CD4-positive, alpha-beta T cell (primary cell): ENCODE measurements at places on chromosomes 5 and 9. TPM values are rescaled to one million over a fixed set of nuclear protein-coding genes. Genes with fewer than 3 reads are reported as not detected.

DNA sequence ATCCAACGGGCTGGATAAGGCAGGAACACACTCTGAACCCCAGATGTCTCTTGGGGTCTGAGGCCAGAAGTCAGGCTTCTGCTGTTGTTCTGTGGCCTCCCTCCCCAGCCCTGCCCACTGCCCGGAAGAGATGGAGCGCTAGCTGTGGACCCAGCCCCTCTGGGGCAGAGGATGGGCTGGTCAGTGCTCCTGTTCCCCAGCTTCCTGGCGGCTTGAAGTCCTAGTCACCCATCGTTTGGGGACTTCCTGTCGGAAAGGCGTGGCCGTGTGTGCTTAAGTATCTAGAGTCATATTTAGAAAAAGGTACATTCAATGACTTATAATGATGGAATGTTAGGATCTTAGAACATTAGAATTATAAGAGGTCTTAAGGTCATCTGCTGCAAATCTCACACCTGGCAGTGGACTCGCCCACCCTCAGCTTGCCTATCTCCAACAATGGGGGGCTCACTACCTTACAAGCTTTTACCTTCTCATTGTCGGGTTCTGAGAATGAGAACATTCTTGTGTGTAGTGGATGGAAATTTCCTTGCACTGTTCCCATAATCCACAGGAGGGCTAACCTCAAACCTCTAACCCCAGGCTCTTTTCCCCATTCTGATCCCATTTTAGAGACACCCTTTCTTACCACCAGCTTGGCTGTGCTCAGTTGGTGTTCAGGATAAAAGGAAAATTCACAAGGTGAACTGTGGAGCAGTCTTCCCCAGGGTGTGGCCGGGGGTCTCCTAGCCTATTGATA is 13.4 kb upstream of the AIF1L start:
- H3K27me3 ChIP-seq, result no peaks in the 10 kb centered on the region
- H3K36me3 ChIP-seq, result no peaks in the 10 kb centered on the region
- no peak for DNase-seq
- no peak overlapping the region for H3K27ac ChIP-seq

DNA sequence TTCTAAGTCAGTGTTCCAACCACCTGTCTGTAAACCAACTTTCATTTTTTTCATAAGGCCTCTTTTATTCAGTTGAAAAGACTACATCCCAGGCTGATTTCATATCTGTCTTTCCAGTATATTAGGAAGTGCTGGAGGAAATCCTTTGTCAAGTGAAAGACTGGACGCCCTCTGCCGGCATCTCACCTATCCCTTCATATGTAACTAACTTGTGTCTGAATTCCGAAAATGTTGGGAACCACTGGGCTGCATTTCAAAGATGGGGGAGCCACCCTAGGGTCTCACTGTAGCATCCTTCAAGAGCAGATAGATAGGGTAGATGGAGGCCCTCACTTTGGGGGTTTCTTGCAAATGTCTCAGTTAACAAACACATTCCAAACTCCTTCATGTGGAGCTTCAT is 569.8 kb downstream of the CTNND2 start:
- H3K27me3 ChIP-seq, result no peaks in the 10 kb centered on the region
- no peak for DNase-seq
- H3K4me1 ChIP-seq, result no peaks in the 10 kb centered on the region
- no peak overlapping the region for H3K27ac ChIP-seq

GRCh38 chr9:102669220-102669619 is 325.9 kb upstream of the CYLC2 start:
- no peak overlapping the region for H3K4me3 ChIP-seq
- no peak for DNase-seq
- no peaks in the 10 kb centered on the region for H3K4me1 ChIP-seq
- no peak overlapping the region for H3K27ac ChIP-seq

DNA sequence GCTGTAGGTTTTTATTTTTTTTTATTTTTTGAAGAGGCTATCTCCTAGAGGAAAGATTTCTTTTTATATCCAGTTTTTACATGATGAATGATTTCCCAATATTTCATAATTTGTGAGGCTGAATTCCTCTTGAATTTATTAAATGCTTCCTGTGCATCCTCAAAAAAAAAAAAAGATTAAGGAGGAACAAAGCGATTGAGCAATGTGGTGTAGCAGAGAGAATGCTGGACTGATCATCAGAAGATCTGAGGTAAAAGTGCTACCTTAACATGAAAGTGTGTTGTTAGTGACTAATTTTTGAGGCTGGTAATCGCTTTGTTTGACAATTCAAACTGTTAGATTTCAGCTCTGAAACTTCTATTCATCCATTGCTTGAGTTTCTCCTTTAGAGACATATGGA is 125.1 kb downstream of the ESM1 start:
- no peaks in the 10 kb centered on the region for H3K36me3 ChIP-seq
- H3K4me3 ChIP-seq, result no peak overlapping the region
- no peak for DNase-seq
- H3K27me3 ChIP-seq, result no peaks in the 10 kb centered on the region
- no peak overlapping the region for H3K27ac ChIP-seq
- H3K4me1 ChIP-seq, result no peaks in the 10 kb centered on the region

- H3K27ac ChIP-seq, result no peak within 1 kb of the TSS
- peaks cover 11% of the 10 kb centered on the region for H3K27me3 ChIP-seq
- H3K4me1 ChIP-seq, result no peaks in the 10 kb centered on the region
- no peaks in the 10 kb centered on the region for H3K36me3 ChIP-seq
- H3K4me3 ChIP-seq, result no peak within 1 kb of the TSS
- no peak for DNase-seq
Measured at GRCh38 chr9:25678147-25678666, at the start of gene TUSC1. TUSC1 (minus strand) TSS chr9:25678444; CDS start chr9:25678312, 132 bp downstream.

DNA sequence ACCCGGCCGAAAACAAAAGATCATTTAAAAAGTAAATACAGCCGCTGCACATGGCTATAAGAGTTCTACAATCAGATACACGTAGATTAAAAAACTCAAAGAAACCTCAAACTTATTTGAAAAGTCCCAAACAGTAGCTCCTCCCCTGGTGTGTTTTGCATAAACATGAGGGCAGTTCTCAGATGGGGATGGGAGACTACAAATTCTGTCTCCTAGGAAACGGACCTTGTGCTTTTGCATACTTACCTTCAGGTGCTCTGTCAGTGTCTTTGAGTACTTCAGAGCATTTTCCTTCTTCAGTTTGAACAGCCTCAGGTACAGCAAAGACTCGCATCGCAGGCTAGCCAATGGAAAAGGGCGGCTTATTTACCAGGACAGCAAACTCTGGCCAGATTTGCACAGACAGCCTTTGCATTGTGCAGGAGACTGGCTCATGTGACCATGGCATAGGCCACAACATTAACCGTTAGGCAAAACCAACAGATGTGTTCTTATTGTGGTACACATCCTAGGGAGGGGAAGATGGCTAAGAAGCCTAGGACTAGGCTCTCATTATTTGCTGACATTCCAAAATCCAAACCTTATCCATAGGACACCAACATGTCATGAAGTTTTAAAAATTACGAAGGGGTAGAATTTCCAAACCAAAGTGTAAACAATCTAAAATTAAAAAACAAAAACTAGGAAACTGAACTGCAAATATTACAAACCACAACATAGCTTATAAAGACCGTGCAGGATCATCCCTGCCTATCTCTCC is 12.8 kb downstream of the LEAP2 start:
- no peak overlapping the region for H3K4me3 ChIP-seq
- no peaks in the 10 kb centered on the region for H3K27me3 ChIP-seq
- H3K36me3 ChIP-seq, result peaks cover 79% of the 10 kb centered on the region
- H3K27ac ChIP-seq, result no peak overlapping the region
- no peaks in the 10 kb centered on the region for H3K4me1 ChIP-seq

- H3K27ac ChIP-seq, result no peak overlapping the region
- no peaks in the 10 kb centered on the region for H3K4me1 ChIP-seq
- no peak overlapping the region for H3K4me3 ChIP-seq
- DNase-seq, result no peak
Measured at GRCh38 chr5:173383711-173384110, 55.5 kb upstream of the STC2 start.

DNA sequence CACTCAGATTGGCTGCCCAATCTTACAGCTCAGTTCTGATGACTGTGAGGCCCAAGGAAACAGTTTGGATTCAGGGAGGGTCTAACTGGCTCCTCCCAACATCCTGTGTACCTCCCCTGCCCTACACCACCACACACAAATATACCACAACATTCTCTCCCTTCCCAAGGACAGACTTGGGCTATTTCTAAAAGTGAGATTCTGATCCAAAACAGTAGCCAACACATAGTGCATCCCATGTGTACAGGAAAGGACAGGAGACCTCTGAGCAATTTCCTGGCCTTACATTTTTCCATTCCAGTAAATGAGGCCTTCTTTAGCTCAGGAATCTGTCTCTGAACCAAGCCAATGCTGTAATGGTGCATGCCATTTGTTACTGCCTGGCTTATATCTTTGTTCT is 20.8 kb downstream of the ZNF366 start:
- H3K4me1 ChIP-seq, result no peaks in the 10 kb centered on the region
- H3K4me3 ChIP-seq, result no peak overlapping the region
- no peak for DNase-seq
- no peak overlapping the region for H3K27ac ChIP-seq
- no peaks in the 10 kb centered on the region for H3K27me3 ChIP-seq

DNA sequence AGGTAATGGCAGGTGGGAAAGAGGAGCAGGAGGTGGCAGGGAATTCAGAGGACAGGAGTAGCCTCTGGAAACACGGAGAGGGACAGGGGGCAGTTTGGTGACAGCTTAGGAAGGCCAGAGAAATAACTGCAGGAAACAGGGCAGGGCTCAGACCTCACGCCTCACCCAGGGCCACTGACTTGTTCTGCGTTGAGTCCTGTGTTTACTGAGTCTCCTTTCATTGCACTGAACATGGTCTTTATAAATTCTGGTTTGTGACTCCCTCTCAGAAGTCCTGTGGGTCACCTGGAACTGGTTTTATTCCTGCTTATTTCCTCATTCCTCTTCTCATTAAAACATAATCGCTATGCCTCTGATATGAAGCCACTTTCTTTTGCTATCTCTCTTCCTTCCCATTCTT is 55.2 kb upstream of the ZNF622 start:
- no peak overlapping the region for H3K27ac ChIP-seq
- peaks cover 16% of the 10 kb centered on the region for H3K4me1 ChIP-seq

DNA sequence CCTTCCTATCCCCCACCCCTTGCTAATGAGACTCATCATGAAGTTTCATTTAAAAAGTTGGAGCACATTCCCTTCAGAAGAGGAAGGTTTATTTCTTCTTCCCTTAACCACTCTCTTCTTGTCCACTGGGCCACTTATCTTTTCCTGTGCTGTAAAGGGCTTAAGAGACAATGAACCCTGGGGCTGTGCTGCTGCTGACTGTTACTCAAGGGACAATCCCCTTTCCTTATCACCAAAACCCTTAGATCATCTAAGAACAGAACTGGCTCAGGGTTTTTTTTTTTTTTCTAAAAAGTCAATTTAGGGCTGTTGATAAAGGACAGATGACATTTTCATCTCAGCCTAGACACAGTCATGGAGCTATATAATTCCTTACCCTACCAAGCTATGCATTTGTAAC is 29.6 kb downstream of the CAPSL start:
- H3K4me3 ChIP-seq, result no peak overlapping the region
- peaks cover 4% of the 10 kb centered on the region for H3K4me1 ChIP-seq
- DNase-seq, result no peak
- H3K27ac ChIP-seq, result no peak overlapping the region

DNA sequence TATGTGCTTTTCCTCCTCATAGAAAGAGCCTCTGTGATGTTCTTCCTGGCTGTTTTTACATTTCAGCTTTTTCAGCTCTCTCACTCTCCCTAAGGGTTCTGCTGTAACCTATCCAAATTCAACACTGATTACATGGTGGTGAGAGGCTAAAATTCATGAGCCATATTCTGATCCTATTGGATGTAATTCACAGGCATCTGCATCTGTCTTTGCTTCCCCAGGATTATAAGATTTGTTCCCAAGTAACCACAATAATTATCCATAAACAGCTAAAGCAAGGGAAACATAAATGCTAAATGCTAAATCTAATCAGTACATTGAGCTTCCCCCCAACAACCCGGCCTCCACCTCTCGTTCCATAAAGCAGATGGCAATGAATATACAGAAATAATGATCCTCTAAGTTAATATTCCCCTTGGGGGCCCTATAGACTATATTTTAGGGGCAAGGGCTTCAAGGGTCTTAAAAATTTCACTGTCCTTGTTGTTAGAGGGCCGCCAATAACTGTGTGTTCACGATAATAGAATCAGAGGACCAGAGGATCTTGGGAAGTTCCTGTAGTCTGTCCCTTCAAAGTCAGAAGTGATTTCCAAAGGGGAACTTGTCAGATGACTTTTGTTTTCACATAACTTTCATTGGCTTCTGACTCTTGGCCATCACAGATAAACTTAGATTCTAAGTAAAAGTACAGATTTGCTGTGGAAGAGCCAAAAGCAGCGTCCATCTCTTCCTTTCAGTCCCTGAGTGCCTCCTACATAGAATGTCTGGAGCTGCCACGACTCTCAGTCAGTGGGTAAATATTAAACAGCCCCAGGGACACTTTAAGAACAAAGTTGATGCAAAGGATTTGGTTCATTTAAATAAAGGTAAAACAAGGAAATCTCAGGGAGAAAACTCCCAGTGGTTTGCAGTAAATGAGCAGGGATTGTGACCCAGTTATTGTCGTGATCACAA is 125.6 kb downstream of the ALDH1A1 start:
- no peak overlapping the region for H3K27ac ChIP-seq
- H3K27me3 ChIP-seq, result no peaks in the 10 kb centered on the region
- no peak for DNase-seq
- H3K4me1 ChIP-seq, result no peaks in the 10 kb centered on the region
- H3K36me3 ChIP-seq, result no peaks in the 10 kb centered on the region

GRCh38 chr5:173998531-173998930 is 9.6 kb downstream of the C5orf47 start:
- no peaks in the 10 kb centered on the region for H3K27me3 ChIP-seq
- no peak for DNase-seq
- no peak overlapping the region for H3K4me3 ChIP-seq

- no peak overlapping the region for H3K4me3 ChIP-seq
- no peak overlapping the region for H3K27ac ChIP-seq
- H3K36me3 ChIP-seq, result no peaks in the 10 kb centered on the region
- H3K4me1 ChIP-seq, result no peaks in the 10 kb centered on the region
Measured at GRCh38 chr5:100623719-100624118, 88.5 kb downstream of the FAM174A start.

Gene GPR21
- 0.74 TPM for total RNA-seq

Gene MOCS2
- 19.5 TPM for total RNA-seq

Gene IL13
- 0.17 TPM for total RNA-seq

Gene PTPRD
- total RNA-seq, result not detected

Gene SLC36A2
- total RNA-seq, result not detected

Gene PTGS1
- total RNA-seq, result 0.14 TPM

Gene ZDHHC12
- 22.0 TPM for total RNA-seq
